NCI-H446 (cell line): ENCODE measurements at places on chromosomes 3 and 15.
A peak's percentile ranks its signal among the peaks of the same experiment; 100 is the strongest.

- DNase-seq = no peak
Observed at GRCh38 chr15:64865998-64866520, 24.3 kb downstream of the PLEKHO2 start.

DNA sequence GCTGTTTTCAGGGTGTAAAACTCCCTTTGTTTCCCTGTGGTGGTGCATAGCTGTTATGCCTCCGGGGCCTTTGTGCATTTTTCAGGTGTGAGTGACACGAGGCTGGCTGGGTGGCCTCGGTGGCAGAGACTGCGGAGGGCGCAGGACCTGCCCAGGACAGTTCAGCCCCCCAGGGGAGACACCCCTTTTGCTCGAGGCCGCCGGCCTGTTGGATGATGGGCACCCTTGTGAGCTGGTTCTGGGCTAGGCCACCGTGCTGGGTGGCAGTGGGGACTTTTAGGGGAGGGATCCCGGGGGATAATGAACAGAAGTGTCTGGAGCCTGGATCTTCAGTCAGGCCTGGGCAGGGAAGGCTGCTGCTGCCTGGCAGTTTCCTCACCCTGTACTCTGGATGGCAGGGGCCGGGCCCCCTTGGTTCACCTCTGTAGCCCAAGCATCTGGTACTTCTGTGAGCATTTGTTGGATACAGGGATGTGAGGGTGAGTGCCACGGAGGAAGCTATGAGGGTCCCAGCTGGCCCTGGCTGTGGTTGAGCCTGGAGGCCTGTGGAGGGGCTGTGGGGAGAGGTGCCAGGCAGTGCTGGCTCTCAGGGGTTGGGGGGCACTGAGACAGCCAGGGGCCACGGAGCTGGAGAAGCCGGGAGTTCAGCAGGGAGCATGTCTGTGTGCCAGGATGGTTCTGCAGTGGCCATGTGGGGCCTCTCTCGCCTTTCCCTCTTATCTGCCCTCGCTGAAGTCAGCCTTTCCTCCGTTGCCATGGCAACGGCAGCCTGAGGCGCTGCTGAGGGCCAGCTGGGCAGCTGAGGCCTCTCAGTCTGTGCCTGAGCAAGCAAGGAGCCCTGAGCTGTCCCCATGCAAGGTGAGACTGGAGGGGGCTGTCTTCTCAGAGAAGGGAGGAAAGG lies 49.0 kb downstream of the KY start:
- DNase-seq = peak; percentile 81

- no peak for DNase-seq
Observed at GRCh38 chr3:84439476-84439875, 519.3 kb upstream of the CADM2 start.

DNA sequence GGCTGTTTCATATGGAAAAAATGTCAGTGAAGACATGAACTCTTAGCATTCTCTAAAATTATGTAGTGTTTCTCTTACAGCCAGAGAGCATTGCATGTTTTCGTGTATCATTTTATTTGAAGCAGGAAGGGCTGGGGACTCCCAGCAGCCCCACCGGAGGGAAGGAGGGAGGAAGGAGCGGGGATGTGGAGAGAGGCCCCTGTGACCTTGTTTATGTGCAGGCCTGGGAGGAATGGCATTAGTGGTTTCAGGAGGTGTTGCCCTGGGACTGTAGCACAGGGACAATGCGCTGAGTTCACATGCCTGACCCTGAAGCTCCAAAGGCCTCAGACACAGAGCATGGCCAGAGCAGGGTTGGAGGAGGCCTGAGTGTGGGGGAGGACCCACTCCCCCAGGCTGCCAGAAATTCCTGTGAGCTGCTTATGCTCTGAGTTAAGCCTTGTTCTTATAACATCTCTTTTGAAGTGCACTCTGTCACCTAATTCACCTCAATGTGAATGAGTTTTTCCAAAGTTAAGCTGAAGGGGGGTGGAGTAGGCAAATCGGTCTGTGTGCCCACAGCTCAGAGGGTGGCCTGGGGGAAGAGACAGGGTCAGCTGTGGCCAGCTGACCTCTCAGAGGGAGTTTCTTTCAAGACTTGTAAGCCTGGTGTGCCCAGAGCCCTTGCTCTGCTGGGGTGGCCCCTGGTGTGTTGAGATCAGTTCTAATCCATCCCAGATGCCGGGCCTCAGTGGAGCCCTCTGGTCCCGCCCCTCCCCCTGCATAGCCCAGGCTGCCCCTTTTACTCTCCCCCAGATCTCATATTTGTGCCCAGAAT lies 3.9 kb upstream of the RNU6-1 start:
- DNase-seq = no peak

GRCh38 chr3:150607267-150608065 lies 4.3 kb downstream of the SELENOT start:
- no peak for DNase-seq

DNA sequence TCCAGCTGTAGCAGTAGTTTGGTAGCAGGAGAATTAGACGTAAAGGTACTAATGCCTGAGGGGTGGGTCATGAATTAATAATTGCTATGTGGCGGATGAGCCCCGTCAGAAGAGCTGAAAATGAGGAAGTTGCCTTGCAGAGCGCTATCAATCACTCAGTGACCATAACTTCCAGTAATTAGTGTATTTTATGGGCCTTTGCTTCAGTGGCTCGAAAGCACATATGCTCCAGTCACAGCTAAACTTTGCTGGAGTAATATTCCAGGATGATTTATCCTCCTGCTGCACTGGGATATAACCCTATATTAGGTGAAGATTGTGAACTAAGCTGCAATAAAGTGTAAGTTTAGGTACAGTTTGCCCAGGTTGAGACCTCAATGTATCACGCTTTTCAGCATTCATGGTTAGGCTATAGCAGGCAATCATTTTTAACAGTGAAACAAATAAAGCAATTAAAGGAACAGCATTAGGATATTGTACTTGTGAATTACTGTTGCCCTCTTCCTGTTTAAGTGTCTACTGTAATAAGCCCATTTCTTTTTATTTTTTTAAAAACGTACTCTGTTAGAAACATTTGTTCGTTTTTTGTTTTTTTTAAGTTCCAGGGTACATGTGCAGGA lies 104.6 kb upstream of the SKOR1 start:
- no peak for DNase-seq

- no peak for DNase-seq
Observed at GRCh38 chr3:52857133-52857532, 22.3 kb upstream of the MUSTN1 start.

- no peak for DNase-seq
Observed at GRCh38 chr3:188220097-188220788, 66.3 kb downstream of the LPP start.

- peak; percentile 74 for DNase-seq
Observed at GRCh38 chr15:55108858-55109518, 87.8 kb downstream of the RSL24D1 start.

GRCh38 chr3:182633186-182633585 lies 160.1 kb upstream of the ATP11B start:
- DNase-seq = no peak

GRCh38 chr15:40435710-40436089 lies 5.1 kb upstream of the BAHD1 start:
- no peak for DNase-seq
